ENCODE measurements at places on chromosomes 6 and 20.

DNA sequence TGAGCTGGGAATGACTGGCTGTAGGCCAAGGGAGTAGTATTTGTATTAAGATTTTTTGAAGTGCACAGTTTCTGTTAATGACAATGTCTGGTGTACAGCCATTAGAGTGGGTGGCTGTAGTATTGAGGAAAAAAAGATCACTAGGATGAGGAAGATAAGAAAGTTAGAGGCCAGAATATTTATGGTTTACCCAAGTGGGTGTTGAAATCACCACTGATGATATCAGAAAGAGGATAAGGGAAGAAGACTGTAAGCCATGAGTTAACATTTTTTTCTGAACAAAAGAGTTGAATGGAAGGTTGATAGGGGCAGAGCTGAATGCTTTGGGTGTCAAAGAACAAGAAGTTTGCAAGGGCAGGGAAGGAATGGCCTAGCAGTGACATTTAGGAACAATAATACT is 104.7 kb downstream of the PRDM13 start:
- no peak for DNase-seq

DNA sequence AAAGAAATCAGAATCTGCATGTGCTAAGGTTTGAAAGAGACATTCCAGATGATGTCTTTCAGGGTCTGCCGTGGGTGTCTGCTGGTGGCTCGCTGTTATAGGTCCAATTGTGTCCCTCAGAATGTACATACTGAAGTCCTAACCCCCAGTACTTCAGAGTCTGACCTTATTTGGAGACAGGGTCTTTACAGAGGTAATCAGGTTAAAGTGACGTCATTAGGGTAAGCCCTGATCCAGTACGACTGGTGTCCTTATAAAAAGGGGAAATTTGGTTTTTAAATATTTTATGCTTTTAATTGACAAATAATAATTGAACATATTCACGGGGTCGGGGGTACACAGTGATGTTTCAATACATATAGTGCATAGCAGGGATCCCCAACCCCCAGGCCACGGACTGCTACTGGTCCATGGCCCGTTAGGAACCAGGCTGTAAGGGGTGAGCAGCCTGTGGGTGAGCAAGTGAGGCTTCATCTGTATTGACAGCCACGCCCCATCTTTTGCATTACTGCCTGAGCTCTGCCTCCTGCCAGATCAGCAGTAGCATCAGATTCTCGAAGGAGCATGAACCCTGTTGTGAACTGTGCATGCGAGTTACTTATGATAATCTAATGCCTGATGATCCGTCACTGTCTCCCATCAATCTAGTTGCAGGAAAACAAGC is 33.2 kb upstream of the SLC22A23 start:
- DNase-seq: no peak

DNA sequence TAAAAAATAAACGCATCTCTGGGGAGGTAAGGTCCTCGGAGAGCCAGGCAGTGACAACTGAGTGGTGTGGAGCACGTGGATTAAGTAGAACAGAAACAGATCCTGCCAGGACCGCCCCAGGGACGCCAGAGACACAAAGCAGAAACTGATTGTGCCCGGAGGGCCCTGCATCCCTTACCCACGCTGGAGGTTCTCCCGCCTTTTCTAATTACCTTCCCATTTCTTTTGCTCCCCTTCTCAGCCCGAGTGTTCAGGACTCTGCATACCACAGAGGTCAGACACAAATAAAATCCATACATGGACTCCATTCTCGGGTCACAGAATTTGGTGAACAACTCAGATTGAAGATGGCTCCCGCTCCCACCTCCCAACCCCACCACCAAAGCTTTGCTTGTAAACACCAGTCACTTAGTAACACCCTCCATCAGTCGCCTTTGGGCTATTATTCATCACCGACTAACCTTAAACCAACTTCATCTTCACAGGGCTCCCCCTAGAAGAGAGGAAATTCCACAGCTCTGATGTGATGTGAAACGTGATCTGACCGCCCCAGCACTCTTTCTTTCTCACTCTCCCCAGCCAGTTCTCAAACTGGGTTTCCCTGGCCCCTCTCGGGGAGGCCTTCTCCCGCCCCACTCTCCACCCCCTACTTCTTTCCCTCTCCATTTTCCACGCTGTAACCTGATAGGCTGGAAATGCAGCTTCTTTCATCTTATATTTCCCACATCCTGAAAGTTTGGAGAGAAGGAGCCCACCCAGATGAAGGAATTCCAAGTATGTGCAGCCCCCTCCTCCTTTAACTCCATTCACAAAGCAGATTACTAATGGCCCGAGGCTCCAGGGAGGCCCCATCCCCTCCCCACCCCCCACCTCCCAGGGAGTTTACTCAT is 32.5 kb upstream of the PIM1 start:
- no peak for DNase-seq

- no peak for DNase-seq
These were observed 83.0 kb downstream of the SCAF8 start for GRCh38 chr6:154815938-154816820.

- no peak for DNase-seq
These were observed 578 bp downstream of the CD93 start for GRCh38 chr20:23085436-23086055.

All from SIG-M5 (cell line).